ENCODE measurements at places on chromosomes 11 and 22.
A peak's percentile ranks its signal among the peaks of the same experiment; 100 is the strongest.

DNA sequence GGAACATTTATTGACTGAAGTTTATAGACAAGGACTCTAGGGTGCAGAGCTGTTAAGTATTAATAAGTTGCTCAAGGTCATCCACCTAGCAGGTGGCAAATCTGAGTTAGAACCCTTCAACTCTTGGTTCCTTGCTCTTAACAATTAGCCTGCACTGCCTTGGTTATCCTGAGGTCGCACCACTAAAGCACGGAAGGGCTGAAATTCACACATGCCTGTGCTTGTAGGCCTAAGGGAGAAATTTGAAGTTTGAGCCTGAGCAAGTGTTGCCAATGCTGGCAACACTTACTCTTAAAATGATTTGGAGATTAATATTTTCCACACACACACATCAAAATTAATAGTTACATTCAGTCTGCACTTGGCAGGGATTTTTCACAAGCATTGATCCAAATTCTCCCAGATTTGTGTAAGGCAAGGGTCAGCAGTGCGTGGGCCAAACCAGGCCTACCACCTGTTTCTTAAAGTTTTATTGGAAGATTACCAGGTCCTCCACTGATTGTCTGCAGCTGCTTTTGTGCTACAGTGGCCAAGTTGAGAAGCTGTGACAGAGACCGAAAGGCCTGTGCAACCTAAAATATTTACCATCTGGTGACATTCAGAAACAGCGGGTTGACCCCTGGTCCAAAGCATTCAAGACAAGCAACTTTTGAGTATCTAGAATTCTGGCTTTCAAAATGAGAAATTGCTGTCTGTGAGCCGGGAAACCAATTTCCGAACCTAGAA, 16.3 kb downstream of the APOL5 start:
- no peak for DNase-seq

DNA sequence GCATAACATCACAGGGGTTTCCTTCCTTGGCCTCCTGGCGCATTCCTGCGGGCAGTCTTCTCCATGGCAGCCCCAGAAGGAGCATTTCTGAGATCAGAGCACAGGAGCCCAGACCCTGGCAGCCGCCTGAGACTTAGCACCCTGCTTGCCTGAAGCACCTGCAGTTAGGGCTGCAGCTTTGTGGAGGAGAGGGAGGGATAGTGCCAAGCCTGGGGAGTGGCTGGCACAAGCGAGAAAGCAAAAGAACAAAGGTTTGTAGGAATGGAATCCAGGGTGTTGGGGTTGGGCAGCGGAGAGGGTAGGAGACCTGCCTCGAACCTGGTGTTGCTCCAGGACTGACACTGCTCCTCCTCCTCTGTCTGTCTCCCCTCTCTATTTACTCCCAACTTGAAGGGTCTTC, 66.9 kb downstream of the SCN3B start:
- DNase-seq = no peak

GRCh38 chr11:86574493-86575207, 97.8 kb downstream of the ME3 start:
- DNase-seq = no peak

GRCh38 chr11:1450949-1451710, 35.4 kb downstream of the MOB2 start:
- DNase-seq = no peak

- no peak for DNase-seq
Observed at GRCh38 chr11:76787911-76788596, 4.9 kb downstream of the TSKU start.

DNA sequence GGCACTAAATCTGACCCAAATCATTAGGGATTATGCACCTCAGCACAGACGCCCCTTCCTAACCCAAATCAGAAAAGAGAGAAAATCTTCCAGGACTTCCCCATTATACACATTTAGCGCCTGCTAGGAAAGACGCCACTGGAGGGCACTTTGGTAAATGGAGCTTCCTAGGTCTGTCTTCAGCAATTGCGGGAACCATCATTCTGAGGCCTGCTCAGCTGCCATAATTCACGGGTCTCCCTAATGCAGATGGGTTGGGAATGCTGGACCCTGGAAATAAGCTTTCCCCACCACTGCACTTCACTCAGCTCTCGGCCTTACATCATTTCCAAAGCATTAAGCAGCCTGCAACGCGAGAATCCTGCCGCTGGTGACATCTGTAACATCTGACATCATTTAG, 86.2 kb upstream of the OPCML start:
- no peak for DNase-seq

DNA sequence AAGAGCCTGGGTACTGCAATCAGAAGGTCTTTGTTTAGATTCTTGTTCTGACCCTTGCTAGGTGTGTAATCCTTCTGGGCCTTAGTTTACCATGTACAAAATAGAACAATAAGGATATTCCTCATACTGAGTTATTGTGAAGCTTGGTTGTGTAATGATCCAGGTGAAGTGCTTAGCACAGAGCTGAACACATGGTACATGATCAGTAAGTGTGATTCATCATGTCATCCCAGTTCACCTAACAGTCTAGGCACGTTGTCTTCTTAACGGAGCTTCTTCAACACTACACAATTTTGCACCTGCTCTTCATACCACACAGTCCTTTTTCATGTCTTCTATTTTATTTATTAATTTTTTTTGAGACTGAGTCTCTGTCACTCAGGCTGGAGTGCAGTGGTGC, 234.3 kb upstream of the TENM4 start:
- DNase-seq = no peak

- DNase-seq = peak; percentile 45
Observed at GRCh38 chr11:62553080-62553838, 6.7 kb upstream of the AHNAK start.

- DNase-seq = peak; percentile 77
Observed at GRCh38 chr22:23402275-23403151, 177.6 kb downstream of the IGLL1 start.

- DNase-seq = no peak
Observed at GRCh38 chr11:45076761-45077160, 69.7 kb upstream of the PRDM11 start.

DNA sequence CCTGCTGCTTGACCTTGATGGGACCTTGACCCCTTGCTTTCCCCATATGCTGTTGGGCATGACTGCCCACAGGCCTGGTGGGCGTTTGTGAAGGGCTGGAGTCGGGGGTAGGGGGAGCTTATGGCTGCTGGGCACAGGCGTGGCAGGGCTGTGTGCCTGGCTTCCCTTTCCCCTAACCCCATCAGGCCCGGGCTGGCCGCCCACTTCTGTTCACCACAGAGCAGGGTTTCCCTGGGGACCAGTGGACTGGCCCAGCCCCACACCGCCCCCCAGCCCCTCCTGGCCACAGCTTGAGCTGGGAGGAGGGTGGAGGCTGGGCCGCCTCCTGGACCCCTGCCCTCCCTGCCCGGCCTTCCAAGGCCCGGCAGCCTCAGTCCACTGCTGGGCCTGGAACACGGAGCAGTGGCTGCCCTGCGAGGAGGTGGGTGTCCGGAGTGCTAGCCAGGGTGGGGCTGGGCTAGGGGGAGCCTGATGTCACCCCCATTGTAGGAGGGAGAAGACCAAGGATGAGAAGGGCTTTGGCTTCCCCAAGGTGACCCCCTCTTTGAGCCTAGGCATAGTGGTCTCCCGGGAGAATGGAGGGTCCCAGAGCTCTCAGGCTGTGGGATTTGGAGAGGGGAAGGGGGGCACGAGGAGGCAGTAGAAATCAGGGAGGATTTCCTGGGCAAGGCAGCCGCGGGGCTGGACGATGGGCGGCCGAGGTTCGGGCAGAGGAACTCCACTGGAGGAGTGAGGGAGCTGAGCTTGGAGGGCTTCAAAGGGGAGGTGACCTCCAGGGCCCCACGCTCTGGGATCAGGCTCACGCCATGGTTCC, at the start of gene AIFM3:
Gene AIFM3, plus strand, starts transcription at position 373 of the 814 bp plus-strand sequence. CDS start 690 bp downstream, outside the sequence.
- DNase-seq = no peak

GRCh38 chr22:43561415-43562178, 149.8 kb downstream of the MPPED1 start:
- no peak for DNase-seq

DNA sequence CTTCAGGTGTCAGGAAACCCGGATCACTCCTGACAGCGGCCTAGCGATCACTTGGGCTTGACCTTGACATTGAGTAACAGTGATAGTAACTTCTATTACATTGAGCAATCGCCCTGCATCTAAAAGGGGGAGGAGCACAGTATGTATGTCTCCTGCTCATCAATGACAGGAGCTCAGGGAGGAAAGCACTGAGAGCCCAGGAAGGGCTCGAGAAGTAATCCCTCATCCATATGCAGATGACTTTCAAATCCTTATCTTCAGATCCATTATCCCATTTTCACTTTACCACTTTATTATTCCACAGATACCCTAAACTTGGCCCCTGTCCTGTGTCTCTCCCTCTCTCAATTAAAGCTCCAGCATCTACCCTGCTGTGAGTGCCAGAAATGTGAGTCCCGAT, 47.8 kb downstream of the ABTB2 start:
- no peak for DNase-seq

GRCh38 chr11:31369348-31370329, at the start of the genes DCDC1 and DNAJC24:
Gene DCDC1, minus strand, starts transcription at chr11:31369739. Its CDS starts 41,459 bp downstream, at chr11:31328280.
Gene DNAJC24, plus strand, starts transcription at chr11:31369860. Its CDS starts 889 bp downstream, at chr11:31370749.
- peak; percentile 90 for DNase-seq

DNA sequence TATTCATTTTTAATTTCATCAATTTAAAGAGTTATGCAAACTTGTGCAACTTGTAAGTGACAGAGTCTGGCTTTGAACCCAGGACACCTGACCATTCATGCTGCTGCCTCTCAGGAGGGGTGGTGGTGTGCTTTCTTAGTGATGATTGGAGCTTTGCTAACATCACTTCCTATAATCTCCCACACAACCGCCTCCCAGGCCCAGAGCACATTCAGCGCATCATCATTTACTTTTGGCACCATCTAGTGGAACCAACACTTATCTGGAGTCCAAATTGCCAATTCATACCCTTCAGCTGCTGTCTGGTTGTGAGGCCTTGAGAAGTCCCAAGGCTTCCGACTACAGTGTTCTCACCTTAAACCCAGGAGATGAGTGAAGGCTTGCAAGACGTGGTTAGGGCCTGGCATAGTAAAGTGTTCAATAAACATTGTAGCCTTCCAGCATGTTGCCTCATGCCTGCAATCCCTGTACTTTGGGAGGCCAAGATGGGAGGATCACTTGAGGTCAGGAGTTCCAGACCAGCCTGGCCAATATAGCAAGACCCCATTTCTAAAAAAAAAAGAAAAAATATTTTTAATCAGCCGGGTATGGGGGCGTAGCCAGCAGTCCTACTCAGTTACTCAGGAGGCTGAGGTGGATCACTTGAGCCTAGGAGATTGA, 1.1 kb upstream of the TTLL1 start:
- DNase-seq = peak; percentile 54

GRCh38 chr11:121452609-121453150, at the start of gene SORL1-AS1:
Gene SORL1-AS1, minus strand, starts transcription at chr11:121452967.
- peak; percentile 68 for DNase-seq

DNA sequence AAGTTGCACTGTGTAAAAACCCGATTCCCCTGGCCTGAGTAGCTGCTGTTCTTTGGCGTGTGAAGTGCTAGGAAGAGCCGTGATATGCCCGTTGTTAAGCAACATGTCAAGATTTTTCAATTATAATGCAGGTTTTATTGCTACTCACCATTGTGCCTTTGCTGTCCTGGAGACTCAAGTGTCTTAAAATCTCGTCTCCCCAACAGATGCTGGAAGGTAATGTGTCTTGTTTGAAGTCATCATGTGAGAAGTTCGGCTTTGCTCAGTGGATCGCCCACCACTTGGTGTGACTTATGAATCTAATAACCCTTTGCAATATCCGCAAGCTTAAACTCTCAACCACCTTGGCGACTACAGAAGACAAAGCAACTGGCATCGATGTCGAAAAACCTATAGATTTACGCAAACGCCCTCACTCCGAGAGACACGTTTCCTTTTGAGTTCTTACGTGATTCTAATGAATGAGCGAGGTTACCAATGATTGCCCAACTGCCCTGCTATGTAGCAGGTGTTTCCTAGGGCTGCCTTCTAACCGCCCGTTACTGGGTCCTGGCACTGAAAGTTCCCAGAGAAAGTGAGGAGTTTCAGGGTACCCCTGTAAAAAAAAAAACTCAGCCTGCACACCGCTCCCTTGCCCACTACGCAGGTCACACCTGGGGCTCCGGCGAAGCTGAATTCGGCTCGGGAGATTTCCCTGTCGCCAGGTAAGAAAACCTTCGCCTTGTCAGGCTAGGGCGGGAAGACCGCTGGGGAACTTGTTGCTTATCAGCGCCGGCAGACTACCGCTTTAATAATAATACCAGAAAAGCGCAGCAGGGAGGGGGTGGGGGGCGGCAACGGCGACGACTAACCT, 21.2 kb upstream of the BDNF start:
- no peak for DNase-seq

DNA sequence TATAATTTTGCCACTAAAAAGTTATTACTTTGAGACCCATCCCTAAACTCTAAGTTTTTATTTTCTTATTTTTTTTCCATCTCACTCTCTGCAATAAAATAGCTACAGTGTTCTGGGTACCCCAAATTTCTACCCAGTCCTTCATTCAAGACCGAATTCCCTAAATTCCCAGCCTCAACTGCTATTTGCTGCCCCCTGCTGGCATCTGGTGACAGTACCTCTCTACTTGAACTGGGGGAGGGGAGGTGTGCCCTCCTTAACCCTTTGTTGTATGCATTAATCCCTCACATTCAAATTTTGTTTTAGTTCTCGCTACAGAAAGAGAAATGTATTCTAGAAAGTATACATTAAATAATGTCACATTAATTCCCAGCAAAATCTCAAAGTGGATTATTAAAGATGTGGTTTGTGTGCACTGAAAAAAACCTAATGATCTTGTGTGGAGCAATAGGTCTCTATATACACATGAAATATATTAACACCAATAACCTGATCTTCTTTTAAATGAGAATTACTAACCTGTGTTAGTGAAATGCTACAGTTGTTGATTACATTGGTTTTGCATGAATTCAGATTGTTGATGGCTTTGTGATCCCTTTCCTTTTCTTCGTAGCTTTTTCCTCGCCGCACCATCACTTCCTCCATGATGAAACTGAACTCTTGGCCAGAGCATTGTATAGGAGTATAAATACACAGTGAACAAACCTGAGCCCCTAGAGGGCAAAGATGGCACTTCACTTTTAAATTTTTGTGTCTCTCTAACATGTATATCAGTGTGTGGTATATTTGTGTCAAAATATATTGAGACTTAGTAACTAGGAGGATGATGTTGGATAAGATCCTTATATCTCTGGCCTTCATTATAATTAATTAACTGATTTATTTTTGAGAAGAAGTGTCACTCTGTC, 590.0 kb downstream of the METTL15 start:
- DNase-seq = peak; percentile 2

- no peak for DNase-seq
Observed at GRCh38 chr11:44778195-44779100, 51.7 kb downstream of the TSPAN18 start.

DNA sequence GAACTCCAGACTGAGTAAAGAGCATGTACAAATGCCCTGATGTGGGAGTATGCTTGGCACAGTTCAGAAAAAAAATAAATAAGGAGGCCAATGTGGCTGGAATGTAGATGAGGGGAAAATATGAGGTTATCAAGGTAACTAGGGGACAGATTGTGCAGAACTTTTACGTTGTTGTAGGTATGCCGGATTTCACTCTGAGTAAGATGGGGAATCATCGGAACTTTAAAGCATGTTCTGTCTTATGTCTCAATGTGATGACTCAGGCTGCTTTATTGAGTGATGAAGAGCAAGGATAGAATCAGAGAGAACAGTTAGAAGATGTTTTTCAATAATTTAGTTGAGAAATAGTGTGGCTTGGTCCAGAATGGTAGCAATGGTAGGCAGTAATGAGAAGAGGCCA, 130.4 kb downstream of the C11orf87 start:
- DNase-seq = no peak

GRCh38 chr22:38030311-38031133, 26.7 kb upstream of the PICK1 start:
- no peak for DNase-seq

GRCh38 chr22:32216911-32217310, 12.0 kb upstream of the RFPL2 start:
- no peak for DNase-seq

GRCh38 chr11:2458321-2458720, 13.5 kb downstream of the KCNQ1 start:
- no peak for DNase-seq

All from activated naive CD8-positive, alpha-beta T cell treated with anti-CD3 and anti-CD28 coated beads for 36 hours (primary cell).